Suppressor macrophage (primary cell): ENCODE measurements at places on chromosomes 4 and X.
A peak's percentile ranks its signal among the peaks of the same experiment; 100 is the strongest.

GRCh38 chrX:41304178-41304577, 29.8 kb upstream of the DDX3X start:
- DNase-seq = no peak

- no peak for DNase-seq
Observed at GRCh38 chrX:20233336-20233735, 33.4 kb downstream of the RPS6KA3 start.

GRCh38 chr4:118226311-118227010, 126.3 kb downstream of the PRSS12 start:
- DNase-seq = no peak

- DNase-seq = no peak
Observed at GRCh38 chrX:153828723-153829548, 1.4 kb downstream of the PDZD4 start.

DNA sequence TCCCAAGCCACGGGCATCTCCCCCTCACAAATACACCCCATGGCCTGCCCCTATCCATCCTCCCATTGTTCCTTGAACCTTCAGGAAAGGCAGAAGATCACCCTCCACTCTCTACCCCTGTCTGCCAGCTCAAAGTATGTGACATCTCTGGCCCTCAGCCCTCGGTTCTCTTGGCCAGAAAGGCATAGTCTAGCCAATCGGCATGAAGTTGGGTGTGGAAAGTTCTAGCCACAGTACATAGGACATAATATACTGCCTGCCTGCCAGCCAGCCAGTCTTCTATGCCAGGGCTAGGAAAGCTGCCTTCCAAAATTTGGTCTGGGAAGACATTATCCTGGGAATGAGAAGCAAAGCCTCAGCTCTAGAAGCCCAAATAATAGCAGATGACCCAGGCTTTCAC, 3.2 kb upstream of the PLP1 start:
- DNase-seq = no peak

DNA sequence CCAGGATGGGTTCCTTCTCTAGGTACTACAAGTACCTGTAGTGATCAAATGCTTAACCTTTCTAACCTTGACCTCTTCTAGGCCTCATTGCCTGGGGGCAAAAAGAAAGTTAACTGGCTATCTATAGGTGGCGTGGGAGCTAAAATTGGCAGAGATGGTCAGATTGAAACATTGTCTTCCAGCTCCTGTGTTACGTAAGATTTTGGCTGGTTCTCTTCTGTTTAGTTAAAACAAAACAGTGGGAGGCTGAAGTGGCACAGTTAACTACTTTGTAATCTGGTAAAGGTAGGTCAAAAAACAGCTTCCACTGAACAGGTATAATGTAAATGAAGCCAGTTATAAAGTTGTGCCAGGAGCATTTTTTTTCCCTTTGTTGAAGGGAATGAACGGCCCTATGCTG, 115.2 kb downstream of the MBNL3 start:
- DNase-seq = no peak

DNA sequence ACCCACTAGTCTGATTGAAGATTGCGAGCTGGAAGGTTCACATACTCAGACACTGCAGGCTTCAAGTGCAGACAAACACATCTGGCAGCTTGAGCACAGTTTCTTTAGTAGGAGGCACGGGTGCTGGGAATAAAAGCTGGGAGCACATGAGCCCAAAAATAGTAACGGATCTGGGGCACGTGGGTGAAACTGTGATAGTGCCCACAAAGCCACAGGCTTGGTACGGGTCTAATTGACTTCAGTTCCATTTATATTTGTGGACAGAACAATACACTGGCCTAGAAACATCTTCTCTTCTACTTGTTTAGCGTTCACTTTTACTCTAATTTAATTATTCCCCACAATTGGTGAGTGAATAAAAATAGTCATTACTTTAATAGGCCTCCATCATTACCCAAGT, 2370.7 kb downstream of the PCDH7 start:
- DNase-seq = no peak

DNA sequence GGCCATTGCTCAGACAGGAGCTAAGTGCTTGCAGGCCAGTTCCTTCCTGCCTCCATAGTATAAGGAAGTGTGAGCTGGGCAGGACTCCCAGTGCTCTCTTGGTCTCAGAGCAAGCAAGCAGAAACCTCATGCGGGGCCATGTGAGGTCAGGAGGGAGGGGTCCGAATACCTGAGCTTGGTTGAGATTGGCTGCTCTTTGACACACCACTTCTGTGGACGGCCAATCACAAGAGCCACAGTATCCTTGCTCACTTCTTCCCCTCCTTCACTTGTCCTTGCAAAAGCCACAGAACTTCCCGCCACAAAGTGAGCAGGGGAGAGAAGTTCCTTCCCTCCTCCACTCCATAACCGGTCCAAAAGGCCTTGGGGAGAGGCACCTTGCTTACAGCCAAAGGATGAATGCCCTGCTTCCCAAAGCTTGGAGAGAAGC, 56.7 kb downstream of the PRPS1 start:
- DNase-seq = peak; percentile 58

GRCh38 chrX:120144178-120144844, 14.1 kb upstream of the RHOXF2 start:
- DNase-seq = no peak

DNA sequence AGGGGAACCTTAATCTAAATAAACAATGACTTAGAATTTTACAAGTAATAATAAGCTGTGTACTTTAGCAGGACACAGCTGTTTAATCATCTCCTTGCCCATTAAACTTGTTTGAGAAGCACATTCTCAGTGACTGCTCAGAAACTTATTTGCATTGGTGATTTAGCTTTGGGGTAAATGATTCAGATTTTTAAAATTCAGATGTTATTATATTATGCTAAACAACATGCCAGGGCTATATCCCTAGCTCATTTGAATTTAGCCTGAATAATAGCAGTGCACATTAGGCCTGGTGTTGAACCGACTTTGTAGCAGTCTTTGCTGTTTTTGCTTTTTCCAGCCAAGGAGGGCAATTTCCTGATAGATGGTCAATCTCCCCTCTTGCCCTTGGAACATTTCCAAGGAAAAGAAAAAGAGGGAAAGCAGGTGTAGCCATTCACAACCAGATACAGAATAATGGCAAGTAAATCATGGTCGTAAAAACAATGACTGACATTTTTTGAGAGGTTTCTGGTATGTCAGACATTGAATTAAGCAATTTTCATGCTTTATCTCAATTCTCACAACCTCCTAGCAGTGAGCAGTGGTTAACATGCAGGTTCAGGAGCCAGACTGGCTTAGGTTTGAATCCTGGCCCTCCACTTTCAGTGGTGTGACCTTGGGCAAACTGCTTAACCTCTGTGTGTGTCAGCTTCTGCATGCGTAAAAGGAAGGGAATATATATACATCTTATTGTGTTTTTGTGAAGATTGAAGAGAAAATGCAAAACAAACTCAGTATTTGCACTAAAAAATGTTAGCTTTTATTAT, 16.8 kb downstream of the ARHGEF38 start:
- no peak for DNase-seq

- no peak for DNase-seq
Observed at GRCh38 chr4:53763813-53764597, 172.7 kb upstream of the LNX1 start.

GRCh38 chrX:117957128-117957527, 159.5 kb downstream of the KLHL13 start:
- no peak for DNase-seq

DNA sequence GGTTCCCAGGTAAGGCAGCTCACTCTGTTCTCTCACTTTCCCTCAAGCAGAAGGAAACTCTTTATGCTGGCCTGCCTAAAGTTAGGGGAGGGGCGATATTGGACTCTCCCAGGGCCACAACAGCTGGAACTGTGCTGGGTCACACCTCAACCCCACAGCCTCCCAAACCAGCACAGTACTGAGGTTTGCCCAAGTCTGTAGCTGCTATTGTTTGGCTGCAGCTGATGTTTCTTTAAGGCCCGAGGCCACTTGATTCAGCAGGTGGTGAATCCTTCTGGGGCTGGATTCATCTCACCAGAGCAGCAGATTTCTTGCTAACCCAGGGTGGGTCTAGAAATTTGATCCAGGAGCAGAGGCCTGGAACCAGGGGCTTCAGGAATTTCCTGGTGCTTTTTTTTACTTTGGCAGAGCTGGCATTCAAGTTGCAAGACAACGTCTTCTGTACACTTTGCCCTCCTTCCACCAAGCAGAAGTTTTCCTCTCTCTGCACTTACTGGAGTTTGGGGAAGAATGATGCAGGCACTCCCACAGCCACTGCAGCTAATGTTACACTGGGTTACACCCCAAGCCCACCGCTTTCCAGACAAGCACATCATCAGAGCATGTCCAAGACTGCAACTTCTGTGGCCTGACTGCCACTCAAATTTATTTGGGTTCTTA, 544.7 kb upstream of the NDST4 start:
- DNase-seq = no peak

- DNase-seq = peak; percentile 56
Observed at GRCh38 chr4:101596781-101597552, 193.6 kb upstream of the BANK1 start.

DNA sequence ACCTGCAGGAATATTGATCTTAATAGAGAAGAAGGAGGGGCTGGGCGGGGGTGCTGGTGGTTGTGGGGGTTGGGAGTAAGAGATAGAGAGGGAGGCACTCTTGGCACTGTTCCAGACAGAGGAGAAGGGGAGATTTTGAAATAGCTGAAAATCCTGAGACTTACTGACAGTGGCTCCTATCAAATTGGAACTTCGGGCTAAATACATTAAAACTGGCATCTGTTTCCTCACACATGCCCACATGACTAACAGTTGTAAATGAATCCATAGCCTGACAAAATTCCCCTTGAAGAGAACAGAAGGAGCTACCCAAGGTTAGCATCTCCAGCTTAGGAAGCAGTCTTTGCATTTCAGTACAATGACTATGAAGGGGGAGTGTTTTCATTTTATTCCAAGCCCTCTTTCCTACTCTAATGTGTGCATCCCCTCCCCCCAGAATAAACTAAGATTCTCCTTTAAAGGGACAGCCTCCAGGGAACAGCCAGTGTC, 1.4 kb downstream of the DCX start:
- DNase-seq = no peak

- DNase-seq = no peak
Observed at GRCh38 chr4:153579872-153580271, 104.2 kb upstream of the TLR2 start.

DNA sequence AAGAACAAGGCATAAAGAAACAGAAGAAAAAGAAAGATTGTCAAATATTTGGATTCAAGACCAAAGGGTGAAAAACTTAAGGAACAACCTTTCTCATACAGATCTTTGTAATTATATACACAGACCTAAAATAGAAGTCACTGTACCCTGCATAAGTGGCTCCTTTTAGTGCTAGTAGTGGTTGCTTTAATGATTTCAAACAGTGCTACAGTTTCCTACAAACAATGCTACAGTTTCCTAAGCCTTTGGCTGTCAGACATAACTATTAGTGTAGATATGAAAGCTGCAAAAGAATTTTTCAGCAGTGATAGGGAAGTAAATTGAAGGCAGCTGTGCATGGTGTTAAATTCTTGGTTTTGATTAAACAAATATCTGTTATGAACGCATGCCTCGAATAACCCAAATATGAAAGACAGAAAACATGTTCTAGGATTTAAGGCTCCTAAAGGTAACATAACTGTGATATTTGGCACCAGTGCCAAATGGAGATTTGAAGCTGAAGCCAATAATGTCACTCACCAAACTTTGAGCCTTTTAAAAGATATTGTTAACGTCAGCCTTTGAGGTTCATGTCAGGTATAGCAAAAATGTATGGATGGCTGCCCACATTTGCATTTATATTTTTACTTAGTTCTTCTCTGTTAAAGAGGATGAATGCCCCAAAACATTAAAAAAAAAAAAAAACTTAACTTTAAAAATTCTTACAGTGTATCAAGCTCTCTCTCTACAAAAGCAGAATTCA, 36.6 kb downstream of the SMARCAD1 start:
- no peak for DNase-seq

DNA sequence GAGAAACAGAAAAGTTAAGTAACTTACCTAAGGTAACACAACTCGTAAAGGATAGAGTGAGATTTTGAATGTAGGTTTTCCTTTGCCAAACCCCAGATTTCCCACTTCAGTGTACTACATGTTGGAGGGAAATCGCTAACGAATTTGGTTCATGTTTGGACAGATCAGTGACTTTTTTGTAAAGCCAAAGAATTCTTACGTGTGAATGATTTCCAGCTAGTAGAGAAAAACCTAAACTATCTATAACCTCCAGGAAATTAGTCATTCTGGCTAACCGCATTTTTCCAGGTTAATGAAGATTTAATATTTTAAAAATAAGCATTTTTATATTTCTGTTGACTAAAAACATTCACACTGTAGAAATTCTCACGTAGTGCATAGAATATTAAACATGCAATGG, 7.2 kb downstream of the TENM3 start:
- no peak for DNase-seq

GRCh38 chr4:102089850-102090621, 255.2 kb downstream of the SLC39A8 start:
- no peak for DNase-seq

- peak; percentile 78 for DNase-seq
Observed at GRCh38 chrX:17564689-17565409, 172.4 kb upstream of the SCML1 start.

DNA sequence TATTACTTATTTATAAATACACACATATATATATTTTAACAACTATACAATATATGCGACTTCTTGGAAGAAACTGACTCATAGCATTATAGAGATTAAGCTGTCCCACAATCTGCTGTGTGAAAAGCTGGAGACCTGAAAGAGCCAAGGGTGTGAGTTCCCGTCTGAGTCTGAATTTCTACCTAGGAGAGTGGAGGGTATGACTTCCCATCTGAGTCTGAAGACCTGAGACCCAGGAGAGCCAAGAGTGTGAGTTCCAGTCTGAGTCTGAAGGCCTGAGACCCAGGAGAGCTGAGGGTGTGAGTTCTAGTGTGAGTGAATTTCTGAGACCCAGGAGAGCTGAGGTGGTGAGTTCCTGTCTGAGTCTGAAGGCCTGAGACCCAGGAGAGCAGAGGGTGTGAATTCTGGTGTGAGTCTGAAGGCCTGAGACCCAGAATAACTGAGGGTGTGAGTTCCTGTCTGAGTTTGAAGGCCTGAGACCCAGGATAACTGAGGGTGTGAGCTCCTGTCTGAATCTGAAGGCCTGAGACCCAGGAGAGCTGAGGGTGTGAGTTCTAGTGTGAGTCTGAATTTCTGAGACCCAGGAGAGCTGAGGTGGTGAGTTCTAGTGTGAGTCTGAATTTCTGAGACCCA, 8.9 kb upstream of the P2RY8 start:
- no peak for DNase-seq

GRCh38 chrX:123682186-123682585, 50.7 kb downstream of the THOC2 start:
- no peak for DNase-seq

DNA sequence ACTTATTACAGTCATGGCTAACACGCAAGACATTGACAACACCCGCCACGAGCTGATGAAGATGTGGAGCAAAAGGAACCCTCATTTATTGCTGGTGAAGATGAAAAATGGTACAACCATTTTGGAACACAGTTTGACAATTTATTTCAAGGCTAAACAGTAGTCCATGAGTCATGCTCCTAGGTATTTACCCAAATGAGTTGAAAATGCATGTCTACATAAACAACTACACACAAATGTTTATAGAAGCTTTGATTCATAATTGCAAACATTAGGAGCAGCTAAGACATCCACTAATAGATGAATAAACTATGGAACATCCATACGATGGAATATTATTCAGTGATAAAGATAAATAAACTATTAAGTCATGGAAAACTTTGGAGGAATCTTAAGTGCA, 580.1 kb downstream of the RAPGEF2 start:
- DNase-seq = no peak
